Right cardiac atrium (tissue), 5 donors: ENCODE measurements at places on chromosomes 2 and 18. TPM values are rescaled to one million over a fixed set of nuclear protein-coding genes. Genes with fewer than 3 reads are reported as not detected.

Gene TMEM247
- polyA plus RNA-seq: not detected

Gene TRIM43
- polyA plus RNA-seq: not detected

Gene SULT6B1
- polyA plus RNA-seq: not detected

Gene SLC9A4
- not detected for polyA plus RNA-seq

Gene NEMP2
- polyA plus RNA-seq: 0.84 TPM

Gene GALNT3
- 0.27 TPM for polyA plus RNA-seq

Gene CAVIN2
- 76.0 TPM for polyA plus RNA-seq

Gene POTEF
- 0.05 TPM for polyA plus RNA-seq

Gene GKN2
- polyA plus RNA-seq: not detected

Gene PRKAG3
- 0.07 TPM for polyA plus RNA-seq

Gene RNF181
- polyA plus RNA-seq: 169 TPM

Gene TBC1D8
- 36.4 TPM for polyA plus RNA-seq

Gene CCDC85A
- 1.1 TPM for polyA plus RNA-seq

Gene LOXL3
- 2.4 TPM for polyA plus RNA-seq

Gene COL3A1
- 48.2 TPM for polyA plus RNA-seq

Gene GALNT13
- polyA plus RNA-seq: 4.6 TPM

Gene RNF125
- polyA plus RNA-seq: 2.7 TPM

Gene ADRA2B
- 2.2 TPM for polyA plus RNA-seq

Gene EMILIN2
- 3.8 TPM for polyA plus RNA-seq

Gene POTEI
- polyA plus RNA-seq: 0.16 TPM

Gene ANKRD30B
- not detected for polyA plus RNA-seq

Gene DLX1
- polyA plus RNA-seq: 0.23 TPM

Gene IL1B
- polyA plus RNA-seq: 0.70 TPM

Gene TMEM131
- polyA plus RNA-seq: 11.5 TPM

Gene DHRS9
- polyA plus RNA-seq: 51.8 TPM

Gene MBOAT2
- 4.5 TPM for polyA plus RNA-seq

Gene IL36G
- polyA plus RNA-seq: not detected

Gene SLC11A1
- 13.8 TPM for polyA plus RNA-seq

Gene TSGA10
- polyA plus RNA-seq: 2.5 TPM

Gene STARD6
- polyA plus RNA-seq: not detected

Gene DOCK10
- polyA plus RNA-seq: 0.86 TPM

Gene UPP2
- not detected for polyA plus RNA-seq

Gene CFAP221
- 0.63 TPM for polyA plus RNA-seq

Gene RAD51AP2
- polyA plus RNA-seq: 0.14 TPM

Gene CBLN2
- polyA plus RNA-seq: 0.11 TPM

Gene OLA1
- 73.6 TPM for polyA plus RNA-seq

Gene DES
- 9,146 TPM for polyA plus RNA-seq

Gene KCNG3
- polyA plus RNA-seq: not detected

Gene PSMA8
- polyA plus RNA-seq: 0.05 TPM

Gene TET3
- 1.1 TPM for polyA plus RNA-seq

Gene CMPK2
- 2.7 TPM for polyA plus RNA-seq

Gene M1AP
- 0.07 TPM for polyA plus RNA-seq
